Endodermal cell (in vitro differentiated cells): ENCODE measurements at places on chromosomes 12 and 14.

GRCh38 chr12:115140981-115141655, 457.1 kb upstream of the TBX3 start:
- peak; percentile 66 for DNase-seq
- H3K27me3 ChIP-seq: no peaks in the 10 kb centered on the region
- no peak overlapping the region for H3K4me3 ChIP-seq
- H3K27ac ChIP-seq: no peak overlapping the region
- H3K4me1 ChIP-seq: no peaks in the 10 kb centered on the region

DNA sequence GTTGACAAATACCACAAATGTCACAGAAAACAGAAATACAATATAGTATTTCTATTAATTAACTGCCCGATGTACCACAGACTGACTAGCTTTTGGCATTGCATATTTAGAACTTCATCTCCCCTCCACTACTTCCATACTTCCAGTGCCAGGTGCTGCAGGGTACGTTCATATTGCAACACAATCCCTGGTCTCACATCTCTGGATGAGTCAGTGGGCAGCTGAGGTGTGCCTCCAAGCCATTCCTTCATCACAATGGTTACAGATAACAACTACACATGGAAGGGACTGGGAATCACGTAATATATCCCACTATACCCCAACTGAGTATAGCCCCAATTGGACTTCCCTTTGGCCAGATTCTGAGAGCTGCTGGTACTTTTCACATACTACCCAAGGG, 31.1 kb downstream of the CCDC198 start:
- no peak overlapping the region for H3K4me3 ChIP-seq
- no peak for DNase-seq
- H3K4me1 ChIP-seq: peaks cover 7% of the 10 kb centered on the region
- no peak overlapping the region for H3K27ac ChIP-seq

DNA sequence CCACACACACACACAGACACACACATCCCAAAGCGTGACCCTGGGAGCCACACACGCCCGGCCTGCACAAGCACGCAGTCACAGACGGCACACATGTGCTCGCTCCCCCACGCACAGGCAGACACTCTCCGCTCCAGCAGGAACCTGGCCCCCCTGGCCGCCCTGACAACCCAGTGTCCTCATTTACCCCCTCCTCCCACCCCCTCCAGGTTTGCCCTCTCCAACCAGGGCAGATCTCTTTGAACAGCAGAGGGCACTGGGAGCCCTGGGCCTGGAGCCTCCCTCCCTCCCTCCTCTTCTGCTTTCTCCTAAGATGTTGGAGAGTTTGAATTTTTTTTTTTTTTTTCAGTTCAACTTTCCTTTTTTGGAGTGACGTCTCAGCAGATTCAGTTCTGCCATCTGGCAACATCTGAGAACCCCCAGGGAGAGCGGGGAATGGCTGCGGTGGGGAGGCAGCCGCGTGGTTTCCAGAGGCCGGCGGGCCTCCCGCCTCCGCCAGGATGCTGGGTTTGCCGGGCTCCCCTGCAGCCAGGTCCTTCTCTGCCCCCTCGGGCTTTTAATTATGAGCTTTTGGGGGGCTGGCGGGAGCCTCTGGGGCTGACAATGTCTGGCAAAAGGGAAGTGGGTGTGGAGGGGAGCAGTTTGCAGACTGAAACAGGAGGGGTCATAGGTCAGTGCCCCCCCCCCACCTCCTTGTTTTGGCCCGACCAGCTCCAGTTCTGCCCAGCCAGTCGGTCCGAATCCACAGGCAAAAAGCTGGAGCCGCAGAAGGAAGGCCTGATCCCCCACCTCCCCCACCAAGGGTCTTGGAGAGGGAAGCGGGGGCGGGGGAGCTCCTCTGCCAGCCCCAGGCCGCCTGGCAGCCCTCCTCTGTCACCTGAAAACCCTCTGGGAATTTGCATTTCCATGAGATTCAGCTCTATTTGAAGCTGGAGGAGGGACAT, 1.3 kb upstream of the NCOR2 start:
- no peaks in the 10 kb centered on the region for H3K36me3 ChIP-seq
- DNase-seq: peak; percentile 92
- H3K4me3 ChIP-seq: no peak overlapping the region
- peak overlapping the region; percentile 63 for H3K27ac ChIP-seq

DNA sequence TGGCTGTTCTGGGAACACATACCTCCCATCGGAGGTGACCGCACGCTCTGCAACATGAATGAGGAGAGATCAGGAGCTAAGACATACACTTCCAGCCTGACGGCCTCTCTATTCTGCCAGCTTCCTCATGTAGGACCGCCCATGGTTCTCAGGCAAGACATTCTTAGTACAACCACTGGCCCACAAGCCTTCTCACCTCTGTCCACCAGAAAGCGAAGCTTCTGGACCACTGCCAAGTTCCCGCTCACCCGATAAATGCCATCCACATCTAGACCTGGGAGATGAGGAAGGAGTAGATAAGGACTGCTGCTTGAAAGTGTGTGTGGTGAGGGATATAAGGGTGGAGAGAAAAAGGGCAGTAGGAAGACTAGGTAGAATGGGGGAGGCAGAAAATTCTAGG, 5.2 kb downstream of the ARHGAP9 start:
- peaks cover 60% of the 10 kb centered on the region for H3K27me3 ChIP-seq
- H3K4me1 ChIP-seq: no peaks in the 10 kb centered on the region
- H3K27ac ChIP-seq: no peak overlapping the region
- no peak for DNase-seq

- no peaks in the 10 kb centered on the region for H3K36me3 ChIP-seq
- H3K4me1 ChIP-seq: no peaks in the 10 kb centered on the region
- H3K27me3 ChIP-seq: no peaks in the 10 kb centered on the region
- no peak overlapping the region for H3K27ac ChIP-seq
- peak; percentile 87 for DNase-seq
These were observed 14.6 kb upstream of the CABP1 start for GRCh38 chr12:120625557-120626419.

DNA sequence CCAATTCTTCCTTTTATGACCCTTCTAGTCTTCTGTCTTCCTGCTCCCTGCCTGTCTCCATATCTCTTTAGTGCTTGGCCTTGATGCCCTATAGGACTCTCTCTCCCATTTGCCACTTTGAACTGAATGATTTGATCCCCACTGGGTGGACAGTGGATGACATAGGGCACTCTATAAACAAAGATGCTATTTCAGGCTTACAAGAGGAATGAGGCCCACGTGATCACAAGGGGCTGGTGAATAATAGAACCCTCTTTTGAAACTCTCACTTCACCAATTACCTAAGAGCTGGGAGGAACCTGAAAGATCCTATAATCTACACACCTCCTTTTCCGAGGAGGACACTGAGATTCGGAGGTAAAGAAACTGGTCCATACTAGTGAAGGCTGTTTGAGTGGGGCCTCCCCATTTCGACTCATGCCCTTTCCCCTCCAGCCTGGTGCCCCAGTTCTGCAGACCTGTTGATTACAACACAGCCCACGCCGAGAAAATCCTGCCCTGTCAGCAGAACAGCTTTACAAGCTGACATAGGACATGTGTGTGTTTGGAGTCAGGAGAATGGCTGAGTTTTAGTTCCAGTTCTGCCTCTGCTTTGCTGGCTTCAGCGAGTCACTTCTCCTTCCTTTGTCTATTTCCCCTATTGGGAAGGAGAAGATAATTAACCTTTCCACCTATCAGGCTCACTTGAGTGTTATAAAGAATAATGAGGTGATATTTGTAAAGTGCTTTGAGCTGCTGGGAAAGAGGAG, 400.3 kb downstream of the ZFP36L1 start:
- peaks cover 6% of the 10 kb centered on the region for H3K4me1 ChIP-seq
- no peak overlapping the region for H3K4me3 ChIP-seq
- no peak for DNase-seq
- no peaks in the 10 kb centered on the region for H3K36me3 ChIP-seq

- no peaks in the 10 kb centered on the region for H3K27me3 ChIP-seq
- no peaks in the 10 kb centered on the region for H3K4me1 ChIP-seq
- H3K36me3 ChIP-seq: no peaks in the 10 kb centered on the region
- no peak for DNase-seq
- no peak overlapping the region for H3K27ac ChIP-seq
- no peak overlapping the region for H3K4me3 ChIP-seq
These were observed 9.7 kb upstream of the WSCD2 start for GRCh38 chr12:108119126-108119973.

GRCh38 chr12:131249246-131250027, 295.7 kb downstream of the ADGRD1 start:
- no peak overlapping the region for H3K27ac ChIP-seq
- DNase-seq: no peak
- H3K4me1 ChIP-seq: no peaks in the 10 kb centered on the region
- H3K27me3 ChIP-seq: peaks cover 14% of the 10 kb centered on the region

GRCh38 chr14:102951799-102952198, 29.3 kb downstream of the AMN start:
- H3K27ac ChIP-seq: no peak overlapping the region
- H3K4me3 ChIP-seq: no peak overlapping the region
- H3K36me3 ChIP-seq: peaks cover 74% of the 10 kb centered on the region
- H3K4me1 ChIP-seq: peaks cover 6% of the 10 kb centered on the region

- no peak overlapping the region for H3K27ac ChIP-seq
- no peaks in the 10 kb centered on the region for H3K4me1 ChIP-seq
- no peak overlapping the region for H3K4me3 ChIP-seq
- peaks cover 74% of the 10 kb centered on the region for H3K36me3 ChIP-seq
- no peak for DNase-seq
- H3K27me3 ChIP-seq: no peaks in the 10 kb centered on the region
These were observed 11.3 kb downstream of the TSFM start for GRCh38 chr12:57793920-57794319.

GRCh38 chr14:24834956-24835355, 201.0 kb upstream of the GZMB start:
- H3K4me3 ChIP-seq: no peak overlapping the region
- peaks cover 6% of the 10 kb centered on the region for H3K4me1 ChIP-seq
- no peak overlapping the region for H3K27ac ChIP-seq
- no peak for DNase-seq
- H3K27me3 ChIP-seq: peaks cover 30% of the 10 kb centered on the region

DNA sequence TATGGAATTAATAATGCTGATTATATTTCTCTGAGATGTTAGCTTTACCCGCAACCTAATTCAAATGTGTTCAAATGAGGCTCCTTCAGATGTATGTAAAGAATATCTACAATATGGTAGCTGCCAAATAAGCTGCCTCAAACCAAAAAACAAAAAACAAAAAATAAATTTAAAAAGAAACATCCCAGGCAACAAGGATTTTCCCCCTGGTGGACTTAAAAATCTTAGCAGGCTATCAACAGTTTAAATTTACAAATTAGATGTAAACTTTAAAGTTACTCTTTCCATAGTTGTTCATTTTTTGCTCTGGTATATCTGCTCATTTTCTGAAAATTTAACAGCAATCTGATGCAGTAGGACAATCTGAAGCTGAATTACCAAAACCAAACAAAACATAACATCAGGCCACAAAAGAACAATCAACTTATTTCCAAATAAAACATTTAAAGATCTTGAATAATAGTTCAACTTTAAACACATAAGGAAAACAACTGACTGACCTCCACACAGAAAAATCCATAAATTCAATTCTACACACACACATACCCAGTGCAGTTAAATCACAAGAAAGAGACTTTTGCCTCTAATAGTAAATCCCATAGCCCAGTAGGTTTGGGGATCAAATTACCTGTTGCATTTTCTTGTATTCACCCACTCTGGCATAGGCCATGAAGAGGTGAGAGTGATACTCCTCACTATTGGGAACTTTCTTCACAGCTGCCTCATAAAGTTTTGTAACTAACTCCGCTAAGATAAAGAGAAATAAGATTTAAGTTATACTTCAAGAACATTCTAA, 21.3 kb downstream of the NAA25 start:
- peaks cover 72% of the 10 kb centered on the region for H3K36me3 ChIP-seq
- no peaks in the 10 kb centered on the region for H3K27me3 ChIP-seq
- H3K27ac ChIP-seq: no peak overlapping the region
- H3K4me3 ChIP-seq: no peak overlapping the region
- H3K4me1 ChIP-seq: no peaks in the 10 kb centered on the region

DNA sequence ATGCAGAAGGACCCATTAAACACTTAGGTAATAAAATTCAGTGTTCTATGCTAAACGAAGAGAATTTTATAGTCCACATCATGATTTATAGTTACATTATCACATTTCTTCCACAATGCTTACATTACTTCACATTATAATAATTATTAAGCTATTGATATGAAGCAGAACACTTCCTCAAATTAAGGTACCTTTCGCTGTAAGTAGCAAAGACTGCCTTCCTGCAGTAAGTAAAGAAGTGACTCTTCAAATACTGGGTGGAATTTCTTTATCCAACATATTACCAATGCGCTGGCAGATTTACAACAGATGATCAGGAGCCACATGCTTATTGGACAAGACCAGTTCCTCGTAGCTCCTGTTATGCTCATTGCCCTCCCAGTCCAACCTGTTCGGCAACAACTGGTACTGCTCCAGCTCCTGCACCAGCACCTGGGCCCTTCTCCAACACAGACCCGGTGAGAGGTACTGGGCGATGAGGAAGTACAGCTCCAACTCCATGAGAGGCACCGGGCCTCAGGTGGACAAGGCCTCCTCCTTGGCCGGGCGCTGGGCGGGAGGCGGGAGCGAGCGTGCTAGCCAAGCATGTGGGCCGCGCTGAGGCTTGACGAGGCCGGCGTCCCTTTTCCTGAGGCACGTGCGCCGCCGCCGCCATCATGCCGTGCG, 210.7 kb upstream of the ATP2B1 start:
- peaks cover 3% of the 10 kb centered on the region for H3K4me1 ChIP-seq
- H3K27ac ChIP-seq: no peak overlapping the region
- H3K27me3 ChIP-seq: no peaks in the 10 kb centered on the region
- no peak for DNase-seq

GRCh38 chr12:107352347-107353081, 259.2 kb upstream of the CRY1 start:
- no peaks in the 10 kb centered on the region for H3K4me1 ChIP-seq
- no peak for DNase-seq
- no peaks in the 10 kb centered on the region for H3K36me3 ChIP-seq
- no peak overlapping the region for H3K27ac ChIP-seq
- H3K4me3 ChIP-seq: no peak overlapping the region

DNA sequence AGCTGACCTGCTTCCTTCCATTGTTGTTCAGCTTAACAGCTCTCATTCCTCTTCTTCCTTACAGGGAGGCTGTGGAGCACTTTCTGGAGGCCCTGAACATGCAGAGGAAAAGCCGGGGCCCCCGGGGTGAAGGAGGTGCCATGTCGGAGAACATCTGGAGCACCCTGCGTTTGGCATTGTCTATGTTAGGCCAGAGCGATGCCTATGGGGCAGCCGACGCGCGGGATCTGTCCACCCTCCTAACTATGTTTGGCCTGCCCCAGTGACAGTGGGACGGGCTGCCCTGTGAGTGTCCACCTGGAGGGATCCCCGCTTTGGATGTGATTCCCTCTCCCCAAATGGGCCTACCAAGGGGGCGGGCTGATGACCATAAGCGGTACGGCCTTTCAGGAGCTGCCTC, 20.5 kb downstream of the PEX5 start:
- DNase-seq: no peak
- peaks cover 77% of the 10 kb centered on the region for H3K36me3 ChIP-seq
- no peak overlapping the region for H3K4me3 ChIP-seq
- no peak overlapping the region for H3K27ac ChIP-seq

DNA sequence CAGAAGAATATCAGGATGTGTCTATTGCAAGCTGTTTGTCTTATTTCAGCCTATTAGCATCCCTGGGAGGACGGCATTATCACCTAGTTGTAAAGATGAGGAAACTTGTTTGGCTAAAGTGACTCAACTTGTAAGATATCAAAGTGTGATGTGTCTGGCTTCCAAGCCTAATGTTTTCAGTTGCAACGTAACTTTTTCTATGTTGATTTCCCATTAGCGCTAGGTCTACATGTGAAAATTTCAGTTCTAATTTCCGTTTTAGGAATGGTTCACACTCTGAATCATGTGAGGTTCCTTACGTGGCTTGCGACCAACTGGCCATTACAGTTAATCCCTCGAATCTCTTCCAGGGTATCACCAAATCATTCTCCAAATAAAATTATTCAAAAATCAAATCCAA, 58.0 kb downstream of the LLPH start:
- H3K27me3 ChIP-seq: no peaks in the 10 kb centered on the region
- H3K27ac ChIP-seq: no peak overlapping the region
- DNase-seq: no peak
- no peak overlapping the region for H3K4me3 ChIP-seq
- no peaks in the 10 kb centered on the region for H3K4me1 ChIP-seq
- H3K36me3 ChIP-seq: no peaks in the 10 kb centered on the region
